ENCODE measurements at places on chromosomes 11 and 22. TPM values are rescaled to one million over a fixed set of nuclear protein-coding genes. Genes with fewer than 3 reads are reported as not detected.

GPHA2 gene
- not detected for total RNA-seq

SLC5A1 gene
- not detected for total RNA-seq

KCTD14 gene
- total RNA-seq: 8.4 TPM

SPECC1L gene
- 21.9 TPM for total RNA-seq

P2RX6 gene
- 1.6 TPM for total RNA-seq

MTCH2 gene
- 119 TPM for total RNA-seq

SLC29A2 gene
- total RNA-seq: 0.48 TPM

QSER1 gene
- total RNA-seq: 18.6 TPM

- DNase-seq: no peak
These were observed 4.2 kb downstream of the TBC1D22A start for GRCh38 chr22:46766611-46767010.

- peak; percentile 65 for DNase-seq
These were observed 138.8 kb upstream of the SORL1-AS1 start for GRCh38 chr11:121591405-121592033.

GRCh38 chr11:1307163-1307870, 2.1 kb downstream of the TOLLIP start:
- no peak for DNase-seq

GRCh38 chr11:134433806-134434205, 21.8 kb upstream of the B3GAT1 start:
- no peak for DNase-seq

DNA sequence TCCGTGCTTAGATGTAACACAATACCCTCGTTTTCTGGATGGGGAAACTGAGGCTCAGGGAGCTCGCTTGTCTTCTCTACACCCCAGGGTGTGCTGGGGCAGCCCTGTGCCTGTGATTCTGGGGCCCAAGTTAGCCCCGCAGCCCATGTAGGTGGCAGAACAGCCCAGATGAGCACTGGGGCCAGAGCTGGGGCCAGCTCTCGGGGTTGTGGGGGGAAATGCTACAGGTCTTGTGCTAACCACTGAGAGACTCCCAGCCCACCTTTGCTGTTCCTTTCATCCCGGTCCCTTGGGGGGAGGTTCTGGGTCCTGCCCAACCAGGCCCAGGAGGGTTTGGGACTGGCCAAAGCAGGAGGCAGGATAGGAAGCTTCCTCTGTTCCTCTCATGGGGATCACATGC, 13.5 kb downstream of the MYEOV start:
- no peak for DNase-seq

- DNase-seq: no peak
These were observed 10.7 kb upstream of the B3GAT3 start for GRCh38 chr11:62632492-62632891.

DNA sequence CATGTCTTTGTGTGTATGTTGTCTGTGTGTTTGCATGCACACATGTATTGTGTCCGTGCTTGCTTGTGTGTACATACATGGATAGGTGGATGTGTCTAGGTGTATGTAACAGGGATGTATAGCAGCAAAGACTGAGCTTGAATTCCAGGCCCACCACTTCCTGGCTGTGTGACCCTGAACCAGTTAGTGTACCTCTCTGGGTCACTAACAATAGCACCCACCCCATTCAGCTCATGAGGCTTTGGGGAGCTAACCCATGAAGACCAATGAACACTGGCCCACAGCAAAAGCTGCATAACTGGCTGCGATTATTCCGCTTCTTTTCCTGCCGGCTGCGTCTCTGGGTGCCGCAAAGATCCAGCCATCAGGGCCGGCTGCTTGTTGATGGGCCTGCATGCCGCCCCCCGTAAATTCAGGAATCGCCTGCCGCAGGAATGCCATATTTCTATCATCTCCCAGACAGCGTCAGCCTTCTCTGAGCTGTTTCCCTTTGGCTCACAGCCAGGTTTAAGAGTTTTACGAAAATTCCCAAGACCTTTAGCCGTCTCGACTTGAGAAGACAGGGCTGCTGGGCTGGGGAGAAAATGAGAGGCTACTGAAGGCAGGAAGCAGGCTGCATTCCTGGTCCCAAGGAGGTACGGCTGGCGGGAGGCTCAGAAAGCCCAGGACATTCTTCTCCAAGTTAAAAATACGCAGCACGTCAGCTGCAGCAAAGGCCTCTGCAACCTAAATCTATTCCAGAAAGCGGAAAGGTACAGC, 224.6 kb downstream of the MN1 start:
- no peak for DNase-seq

- no peak for DNase-seq
These were observed 92.3 kb upstream of the AMOTL1 start for GRCh38 chr11:94675813-94676212.

DNA sequence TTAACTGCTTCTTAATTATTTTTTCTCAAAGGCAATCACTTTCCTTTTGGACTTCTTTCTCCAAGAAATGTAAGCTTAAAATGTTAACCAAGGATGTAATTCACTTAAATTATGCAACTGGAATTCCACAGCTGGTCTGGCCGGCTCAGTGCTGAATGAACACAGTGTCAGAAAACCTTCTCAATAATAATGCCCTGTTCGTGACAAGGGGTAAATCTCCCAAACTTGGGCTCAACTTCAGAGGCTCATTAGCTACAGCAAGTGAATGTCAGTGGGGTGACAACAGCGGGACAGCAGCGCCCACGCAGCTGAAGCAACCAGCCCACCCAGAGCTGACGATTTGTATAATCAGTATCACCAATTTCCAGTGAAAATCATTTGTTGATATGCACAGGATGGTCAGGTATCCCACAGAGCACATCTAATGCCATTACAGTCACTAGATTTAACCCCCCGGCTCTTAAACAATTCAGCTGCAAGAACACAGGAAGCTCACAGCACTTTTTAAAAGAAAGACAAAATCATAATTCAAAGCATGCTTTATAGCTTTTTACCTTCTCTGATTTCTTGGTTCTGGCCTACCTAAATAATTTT, 704.8 kb downstream of the DLG2 start:
- no peak for DNase-seq

GRCh38 chr11:123504401-123504800, 74.3 kb downstream of the GRAMD1B start:
- DNase-seq: no peak

DNA sequence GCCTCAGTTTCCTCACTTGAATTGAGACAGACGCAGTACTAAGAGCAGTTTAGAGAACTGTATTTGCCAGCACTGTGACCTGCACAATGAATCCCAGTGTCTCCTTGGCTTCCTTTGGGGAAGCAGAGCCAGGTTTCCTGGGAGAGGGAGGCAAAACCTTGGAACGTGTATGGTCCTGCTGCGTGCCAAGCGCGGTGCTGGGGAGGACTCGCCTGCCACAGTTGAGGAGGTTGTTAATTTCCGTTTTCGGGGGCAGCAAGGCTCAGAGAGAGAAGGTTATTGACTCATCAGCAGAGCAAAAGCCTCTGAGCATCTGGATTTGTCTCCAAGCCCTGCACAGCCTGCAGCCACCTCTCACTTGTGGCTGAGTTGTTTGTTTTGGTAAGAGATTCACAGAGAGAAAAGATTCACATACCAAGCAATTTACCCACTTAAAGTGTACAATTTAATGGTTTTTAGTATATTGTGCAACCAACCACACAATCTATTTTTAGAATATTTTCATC, 10.8 kb downstream of the SYT12 start:
- peak; percentile 95 for DNase-seq

DNA sequence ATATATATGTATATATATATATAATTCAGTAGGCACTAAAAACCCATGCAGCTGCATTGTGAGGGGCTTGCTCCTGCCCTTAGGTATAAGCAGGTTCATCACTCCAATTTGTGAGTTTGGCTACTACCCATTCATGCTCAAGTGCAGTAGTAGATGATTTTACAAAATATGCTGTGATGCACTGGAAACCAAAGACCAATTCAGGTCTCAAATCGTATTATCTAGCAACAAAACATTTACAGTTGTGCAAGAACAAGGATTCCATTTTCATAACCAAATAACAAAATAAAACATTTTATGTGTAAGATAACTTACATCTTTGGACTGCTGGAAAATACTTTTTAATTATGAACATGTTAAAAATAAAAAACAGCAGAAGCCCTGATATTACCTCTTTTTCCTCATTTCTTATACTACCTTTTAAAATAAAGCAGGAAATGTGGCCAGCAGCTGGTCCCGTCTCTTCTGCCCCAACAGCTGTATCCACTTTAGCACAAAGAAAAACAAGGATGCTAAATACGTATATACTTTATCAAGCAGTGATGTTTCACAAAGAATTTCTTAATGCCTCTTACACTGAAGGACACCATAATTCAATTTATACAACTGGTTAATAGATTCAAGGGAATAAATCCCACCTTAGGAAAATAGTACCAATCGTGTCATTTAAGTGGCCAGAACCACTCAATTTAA, 2.8 kb downstream of the CREBZF start:
- no peak for DNase-seq

DNA sequence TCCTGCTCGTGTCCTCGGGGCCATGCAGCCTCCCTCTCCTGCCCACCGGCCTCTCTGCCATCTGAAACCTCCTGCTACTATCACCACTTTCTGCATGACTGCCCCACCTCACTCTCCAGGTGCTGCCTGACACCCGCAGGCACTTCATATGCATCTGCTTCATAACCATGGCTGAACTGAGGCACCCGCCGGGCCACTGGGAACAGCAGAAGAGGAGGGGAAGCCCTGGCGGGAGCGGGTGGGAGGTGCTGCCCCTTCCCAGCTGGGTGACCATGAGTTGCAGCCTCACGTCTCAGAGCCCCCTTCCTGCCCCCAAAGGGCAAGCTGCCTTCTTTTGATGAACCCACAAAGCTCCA, 21.7 kb upstream of the PICK1 start:
- DNase-seq: no peak

DNA sequence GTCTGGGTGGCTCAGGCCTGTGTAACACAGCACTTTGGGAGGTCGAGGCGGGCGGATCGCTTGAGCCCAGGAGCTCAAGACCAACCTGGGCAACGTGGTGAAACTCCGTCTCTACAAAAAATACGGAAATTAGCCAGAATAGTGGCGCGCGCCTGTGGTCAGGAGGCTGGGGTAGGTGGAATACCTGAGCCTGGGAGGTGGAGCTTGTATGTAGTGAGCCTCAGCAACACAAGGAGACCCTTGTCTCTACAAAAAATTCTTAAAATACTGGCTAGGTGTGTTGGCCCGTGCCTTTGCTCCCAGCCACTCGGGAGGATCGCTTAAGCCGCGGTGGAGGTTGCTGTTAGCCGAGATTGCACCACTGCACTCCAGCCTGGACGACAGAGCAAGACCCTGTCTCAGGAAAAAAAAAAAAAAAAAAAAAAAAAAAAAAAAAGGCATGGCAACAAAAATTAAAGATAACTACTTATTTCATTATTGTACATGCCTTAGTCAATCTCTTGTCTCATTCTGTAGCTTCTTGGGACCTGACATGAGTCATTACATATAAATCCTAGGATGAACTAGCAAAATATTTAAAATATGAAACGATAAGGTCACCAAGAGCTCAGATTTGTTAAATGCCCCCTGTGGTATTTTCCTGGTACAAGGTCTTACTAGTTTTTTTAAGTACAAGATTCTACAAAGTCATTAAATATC, 1.1 kb downstream of the TAF1D start:
- peak; percentile 19 for DNase-seq

Data from Daoy (cell line).